Kasumi-1 (cell line): ENCODE measurements at places on chromosomes 4 and X.

- no peak for DNase-seq
These were observed 11.0 kb upstream of the CWH43 start for GRCh38 chr4:48974979-48975640.

- DNase-seq: no peak
These were observed 3.4 kb downstream of the PF4V1 start for GRCh38 chr4:73856518-73856917.

- DNase-seq: peak; percentile 8
These were observed 764 bp upstream of the MTHFD2L start for GRCh38 chr4:74157154-74157553.

DNA sequence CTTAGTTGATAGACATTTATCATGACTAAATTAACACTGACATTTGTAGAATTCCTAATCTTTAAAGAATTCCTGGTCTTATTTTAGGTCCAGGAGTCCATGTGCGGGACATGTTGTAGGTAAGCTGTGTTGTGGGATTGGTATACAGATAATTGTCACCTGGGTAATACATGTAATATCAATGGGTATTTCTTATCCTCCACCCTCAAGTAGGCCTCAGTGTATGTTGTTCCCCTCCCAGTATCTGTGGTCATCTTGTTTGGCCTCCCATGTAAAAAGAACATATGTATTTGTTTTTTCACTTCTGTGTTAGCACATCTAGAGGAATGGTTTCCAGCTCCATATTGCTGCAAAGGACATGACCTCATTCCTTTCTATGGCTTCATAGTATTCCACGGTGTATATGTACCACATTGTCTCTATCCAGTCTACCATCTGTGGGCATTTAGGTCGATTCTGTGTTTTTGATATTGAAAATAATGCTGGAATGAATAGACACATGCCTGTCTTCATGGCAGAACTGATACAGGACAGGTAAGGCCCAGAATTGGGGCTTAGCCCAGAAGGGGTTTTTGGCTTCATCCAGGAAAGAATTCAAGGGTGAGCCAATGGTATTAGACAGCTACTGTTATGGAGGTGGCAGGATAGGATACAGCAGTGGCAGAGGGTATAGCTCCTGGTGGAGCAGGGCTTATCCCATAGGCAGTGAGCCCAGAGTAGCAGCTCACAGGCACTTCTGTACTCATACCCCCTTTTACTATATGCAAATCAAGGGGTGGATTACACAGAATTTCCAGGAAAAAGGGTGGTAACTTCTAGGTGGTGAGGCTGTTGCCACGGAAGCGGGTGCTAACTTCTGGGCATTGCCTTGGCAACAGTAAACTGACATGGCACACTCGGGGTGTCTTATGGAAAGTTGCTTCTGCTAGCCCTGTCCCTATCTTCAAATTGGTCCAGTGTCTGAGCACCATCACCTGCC is 66.1 kb upstream of the WDR1 start:
- DNase-seq: no peak

DNA sequence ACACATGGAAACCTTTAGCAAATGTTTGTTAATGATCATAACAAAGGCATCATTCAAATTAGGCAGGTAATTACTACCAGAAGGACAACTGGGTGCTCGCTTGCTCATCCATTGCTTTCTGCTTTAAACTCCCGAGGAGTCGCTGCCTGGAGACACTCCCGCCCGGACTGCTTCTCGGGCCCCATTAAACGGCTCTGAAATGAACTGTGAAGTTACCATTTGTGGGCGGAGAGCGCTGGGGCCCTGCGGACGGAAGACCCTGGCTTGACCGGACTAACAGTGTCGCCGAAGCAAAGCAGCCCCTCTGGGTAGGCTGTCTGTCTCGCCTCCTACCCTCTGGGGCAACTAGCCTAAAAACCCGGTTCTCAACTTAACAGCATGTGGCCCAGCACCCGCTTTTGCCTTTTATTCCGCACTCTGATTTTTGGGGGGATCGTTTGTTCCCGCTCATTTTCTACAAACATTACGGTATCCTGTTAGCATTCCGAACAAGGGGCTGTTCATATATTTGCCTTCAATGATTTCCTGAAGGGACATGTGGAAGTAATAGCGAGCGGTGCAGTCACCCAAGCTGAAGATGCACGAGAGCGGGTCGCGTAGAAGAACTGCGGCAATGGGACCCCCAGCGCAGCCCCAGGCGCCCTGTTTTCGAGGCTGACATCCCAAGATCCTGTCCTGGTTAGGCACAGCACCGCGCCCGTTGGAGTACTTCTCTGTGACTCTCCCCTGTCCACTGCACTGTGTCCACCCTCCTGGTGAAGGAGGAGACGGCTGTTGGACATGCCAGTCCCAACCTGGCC is 1.6 kb upstream of the PDGFRA start:
- DNase-seq: peak; percentile 62

GRCh38 chr4:99855678-99856077 is 38.5 kb downstream of the LAMTOR3 start:
- DNase-seq: peak; percentile 85

DNA sequence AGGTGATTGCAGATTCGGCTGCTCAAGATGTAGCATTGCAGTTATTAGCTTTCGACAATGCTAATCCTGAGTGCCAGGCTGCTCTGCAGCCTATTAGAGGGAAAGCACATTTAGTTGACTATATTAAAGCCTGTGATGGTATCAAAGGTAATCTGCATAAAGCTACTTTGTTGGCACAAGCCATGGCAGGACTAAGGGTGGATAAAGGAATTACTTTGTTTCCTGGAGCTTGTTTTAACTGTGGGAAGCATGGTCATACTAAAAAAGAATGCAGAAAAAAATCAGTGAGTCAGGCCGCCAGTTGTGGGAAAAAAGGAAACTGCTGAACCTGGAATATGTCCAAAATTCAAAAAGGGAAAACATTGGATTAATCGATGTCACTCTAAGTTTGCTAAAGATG is 154.9 kb upstream of the TECRL start:
- DNase-seq: no peak

- no peak for DNase-seq
These were observed 28.8 kb downstream of the ATP8A1 start for GRCh38 chr4:42627885-42628646.

GRCh38 chr4:102678695-102679335 is 82.0 kb downstream of the MANBA start:
- DNase-seq: no peak

DNA sequence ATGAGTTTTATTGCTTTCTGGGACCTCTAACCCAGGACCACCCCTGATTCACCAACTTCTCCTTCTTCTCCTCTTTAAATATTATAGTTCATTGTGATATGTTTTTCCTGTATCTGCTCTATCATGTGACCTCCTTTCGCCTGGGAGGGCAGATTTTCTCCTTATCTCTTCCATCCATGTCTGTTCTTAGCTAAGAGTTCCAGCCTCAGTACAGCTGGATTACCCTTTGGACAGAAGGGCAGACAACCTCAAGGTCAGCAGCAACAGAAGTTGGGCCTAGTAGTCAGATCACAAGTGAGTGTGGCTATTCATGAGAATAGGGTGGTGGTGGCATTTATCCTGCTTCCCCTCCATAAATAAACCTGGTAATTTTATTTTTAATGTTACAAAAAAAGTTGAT is 5.7 kb upstream of the XK start:
- DNase-seq: no peak

DNA sequence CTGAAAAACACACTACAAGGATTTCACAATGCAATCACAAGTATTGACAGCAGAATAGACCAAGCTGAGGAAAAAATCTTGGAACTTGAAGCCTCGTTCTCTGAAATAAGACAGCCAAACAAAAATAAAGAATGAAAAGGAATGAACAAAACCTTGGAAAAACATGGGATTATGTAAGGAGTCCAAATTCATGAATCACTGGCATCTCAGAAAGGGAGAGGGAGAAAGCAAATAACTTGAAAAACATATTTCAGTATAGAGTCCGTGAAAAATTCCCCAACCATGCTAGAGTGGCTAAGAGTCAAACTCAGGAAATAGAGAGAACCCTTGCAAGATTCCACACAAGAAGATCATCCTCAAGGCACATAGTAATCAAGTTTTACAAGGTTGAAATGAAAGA is 178.5 kb upstream of the CTSO start:
- no peak for DNase-seq

- no peak for DNase-seq
These were observed 59.0 kb upstream of the HELT start for GRCh38 chr4:184959309-184959708.

DNA sequence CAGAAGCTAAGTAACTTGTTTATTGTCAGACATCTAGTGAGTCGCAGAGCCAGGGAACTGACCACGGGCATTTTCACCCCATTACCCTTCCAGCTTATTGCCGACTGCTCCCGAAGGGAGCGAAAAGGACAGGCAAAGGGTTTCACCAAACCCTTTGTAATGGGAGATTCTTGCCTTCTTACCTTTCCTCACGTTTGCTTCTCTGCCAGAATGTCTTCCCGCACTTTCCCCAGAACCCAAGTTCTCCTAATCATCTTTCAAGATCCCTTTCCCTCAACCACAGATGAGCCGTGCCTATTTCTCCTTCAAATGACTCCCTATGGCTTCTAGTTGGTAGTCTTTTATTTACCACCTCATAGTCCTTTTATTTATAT is 520 bp upstream of the SRP72 start:
- DNase-seq: peak; percentile 70

GRCh38 chrX:101685923-101686322 is 26.3 kb upstream of the ARMCX2 start:
- no peak for DNase-seq

- DNase-seq: no peak
These were observed 109.4 kb downstream of the FHIP1A start for GRCh38 chr4:151518359-151518758.

DNA sequence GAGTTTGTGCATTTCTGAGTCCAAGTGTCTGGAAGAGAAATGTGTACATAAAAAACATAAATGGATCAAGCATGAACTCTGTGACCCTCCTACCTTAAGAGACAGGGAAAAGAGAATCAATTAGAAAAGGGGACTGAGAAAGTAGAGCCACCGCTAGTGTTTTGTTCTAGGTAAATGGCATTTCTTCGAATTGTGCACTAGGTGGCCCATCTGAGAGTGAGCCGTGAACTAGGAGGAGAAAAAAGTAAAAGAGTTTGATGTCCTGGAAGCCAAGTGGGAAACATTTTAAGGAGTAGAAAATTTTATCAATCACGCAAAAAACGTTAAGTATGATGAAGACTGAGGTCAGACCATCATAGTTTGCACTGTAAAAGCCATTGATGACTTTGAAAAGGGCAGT is 55.1 kb downstream of the NAF1 start:
- no peak for DNase-seq

GRCh38 chr4:48604041-48604440 is 114.0 kb downstream of the ZAR1 start:
- DNase-seq: no peak
